Activated CD4-positive, alpha-beta T cell treated with anti-CD3 and anti-CD28 coated beads for 36 hours (primary cell): ENCODE measurements at places on chromosomes 7 and 10. TPM values are rescaled to one million over a fixed set of nuclear protein-coding genes. Genes with fewer than 3 reads are reported as not detected.

- DNase-seq, result peak; percentile 55
Observed at GRCh38 chr10:7424315-7424714, 13.5 kb upstream of the SFMBT2 start.

DNA sequence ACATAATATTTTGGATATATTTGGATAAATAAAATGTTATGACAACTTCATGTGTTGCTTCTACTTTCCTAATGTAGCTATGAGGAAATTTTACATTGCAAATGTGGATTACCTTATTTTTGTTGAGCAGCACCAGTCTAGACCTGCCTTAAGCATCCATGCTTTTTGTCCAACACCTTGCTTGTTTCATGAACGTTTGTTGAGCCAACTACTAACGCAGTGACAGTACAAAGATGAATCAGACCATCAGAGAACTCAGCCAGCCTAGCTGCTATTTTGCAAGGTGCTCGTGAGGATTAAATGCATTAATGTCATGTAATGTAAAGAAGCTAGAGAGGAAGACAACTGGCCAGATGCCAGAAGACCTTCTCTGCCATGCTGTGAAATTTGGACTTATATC lies 1.1 kb upstream of the ZC3HAV1L start:
- DNase-seq, result no peak

- no peak for DNase-seq
Observed at GRCh38 chr7:157682064-157682945, 345.5 kb downstream of the DNAJB6 start.

Gene MLXIPL
- not detected for total RNA-seq

DNA sequence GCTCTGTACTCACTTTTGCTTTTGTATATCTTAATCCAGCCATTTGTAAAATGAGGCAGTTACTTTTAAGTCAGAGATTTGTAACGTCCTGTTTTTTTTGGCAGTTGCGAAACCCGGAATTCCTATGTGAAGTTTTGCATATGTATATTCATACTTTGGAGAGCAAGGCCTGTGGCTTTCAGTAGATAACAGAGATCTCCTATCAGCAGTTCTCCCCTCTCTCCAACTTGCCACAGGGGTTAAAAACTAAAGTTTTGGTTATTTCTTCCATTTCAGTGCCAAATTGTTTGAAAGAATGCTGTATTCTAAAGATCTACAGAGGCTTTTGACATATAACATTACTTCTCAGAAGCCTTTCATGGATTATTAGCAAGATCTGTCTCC lies 102.4 kb downstream of the EXOC4 start:
- DNase-seq, result no peak

Gene FAM25C
- not detected for total RNA-seq

Gene DGKI
- 2.9 TPM for total RNA-seq

GRCh38 chr7:78576236-78576635 lies 777.7 kb downstream of the PHTF2 start:
- no peak for DNase-seq

GRCh38 chr7:27424231-27424630 lies 181.6 kb downstream of the EVX1 start:
- no peak for DNase-seq
